Esophagus (tissue), 2 donors: ENCODE measurements at places on chromosomes 6 and 20. TPM values are rescaled to one million over a fixed set of nuclear protein-coding genes. Genes with fewer than 3 reads are reported as not detected.

ARID1B gene
- polyA plus RNA-seq: 15.9 TPM

PGC gene
- polyA plus RNA-seq: 13.4 TPM

GUCA1A gene
- polyA plus RNA-seq: not detected

TULP1 gene
- 0.08 TPM for polyA plus RNA-seq

CTAGE9 gene
- not detected for polyA plus RNA-seq

HLA-DPB1 gene
- 8.7 TPM for polyA plus RNA-seq

MOCS1 gene
- 3.8 TPM for polyA plus RNA-seq

GSTA2 gene
- polyA plus RNA-seq: not detected

SLC24A3 gene
- 7.3 TPM for polyA plus RNA-seq

CDS2 gene
- polyA plus RNA-seq: 5.1 TPM

RHAG gene
- 0.06 TPM for polyA plus RNA-seq

PROKR2 gene
- not detected for polyA plus RNA-seq

CDKAL1 gene
- 3.5 TPM for polyA plus RNA-seq

IRAK1BP1 gene
- 1.9 TPM for polyA plus RNA-seq

C4B gene
- 5.3 TPM for polyA plus RNA-seq

OR12D3 gene
- polyA plus RNA-seq: not detected

STX11 gene
- 7.1 TPM for polyA plus RNA-seq

SEMG2 gene
- polyA plus RNA-seq: not detected

FAM83B gene
- 9.9 TPM for polyA plus RNA-seq

PTPRT gene
- polyA plus RNA-seq: under 0.01 TPM

SIRPB2 gene
- 0.75 TPM for polyA plus RNA-seq

TSBP1 gene
- polyA plus RNA-seq: not detected

CLIC5 gene
- polyA plus RNA-seq: 0.25 TPM

MOG gene
- polyA plus RNA-seq: not detected

EPPIN gene
- not detected for polyA plus RNA-seq

ERVFRD-1 gene
- polyA plus RNA-seq: 0.02 TPM

TPD52L2 gene
- polyA plus RNA-seq: 82.0 TPM

HIVEP2 gene
- 4.8 TPM for polyA plus RNA-seq

RGS17 gene
- polyA plus RNA-seq: 4.1 TPM

WFDC12 gene
- 2.2 TPM for polyA plus RNA-seq

COL9A3 gene
- 3.8 TPM for polyA plus RNA-seq

ID1 gene
- polyA plus RNA-seq: 158 TPM

AVP gene
- not detected for polyA plus RNA-seq

CRIP3 gene
- polyA plus RNA-seq: 1.2 TPM

ECT2L gene
- polyA plus RNA-seq: 0.04 TPM

ABT1 gene
- 7.9 TPM for polyA plus RNA-seq

PRL gene
- polyA plus RNA-seq: not detected

C6orf136 gene
- 15.3 TPM for polyA plus RNA-seq

PPT2 gene
- polyA plus RNA-seq: 21.6 TPM

PBOV1 gene
- not detected for polyA plus RNA-seq

FOXA2 gene
- 0.01 TPM for polyA plus RNA-seq

SPATA25 gene
- polyA plus RNA-seq: 0.96 TPM

SIRPA gene
- polyA plus RNA-seq: 7.9 TPM

ABHD16B gene
- polyA plus RNA-seq: 0.42 TPM
